GM13977 (cell line): ENCODE measurements at places on chromosomes 3 and 15.

DNA sequence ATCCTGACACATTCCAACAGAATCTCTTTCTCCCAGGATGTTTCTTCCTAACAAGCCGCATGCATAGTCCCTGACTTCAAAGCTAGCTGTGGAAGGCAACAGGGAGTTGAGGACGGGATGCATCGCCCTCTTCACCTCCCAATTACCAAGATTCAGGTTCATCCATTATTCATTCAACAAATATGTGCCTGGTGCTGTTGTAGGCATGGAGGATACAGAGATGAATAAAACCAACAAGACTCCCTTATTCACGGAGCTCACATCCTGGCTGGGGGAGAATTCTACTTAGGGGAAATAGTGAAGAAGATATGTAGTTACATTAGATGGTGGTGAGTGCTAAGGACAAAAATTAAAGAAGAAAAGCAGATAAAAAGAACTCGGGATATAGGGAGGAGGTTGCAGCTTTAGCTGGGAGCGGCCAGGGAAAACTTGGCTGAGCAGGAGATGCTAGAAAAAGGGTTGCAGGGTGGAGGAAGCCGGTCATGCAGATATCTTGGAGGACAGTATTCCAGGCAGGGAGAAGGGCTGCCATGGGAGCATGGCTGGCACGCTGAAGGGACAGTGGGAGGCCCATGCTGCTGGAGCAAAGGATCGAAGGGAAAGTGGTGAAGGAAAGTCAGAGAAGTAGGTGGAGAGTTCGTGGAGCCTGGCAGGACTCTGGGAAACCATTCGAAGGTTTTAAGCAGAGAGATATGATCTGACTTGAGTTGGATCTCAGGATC, 5.0 kb downstream of the ITGB5 start:
- no peak for DNase-seq

- DNase-seq: no peak
Observed at GRCh38 chr3:87288446-87288845, 12.1 kb upstream of the POU1F1 start.

- no peak for DNase-seq
Observed at GRCh38 chr3:28982906-28983305, 298.0 kb upstream of the RBMS3 start.

DNA sequence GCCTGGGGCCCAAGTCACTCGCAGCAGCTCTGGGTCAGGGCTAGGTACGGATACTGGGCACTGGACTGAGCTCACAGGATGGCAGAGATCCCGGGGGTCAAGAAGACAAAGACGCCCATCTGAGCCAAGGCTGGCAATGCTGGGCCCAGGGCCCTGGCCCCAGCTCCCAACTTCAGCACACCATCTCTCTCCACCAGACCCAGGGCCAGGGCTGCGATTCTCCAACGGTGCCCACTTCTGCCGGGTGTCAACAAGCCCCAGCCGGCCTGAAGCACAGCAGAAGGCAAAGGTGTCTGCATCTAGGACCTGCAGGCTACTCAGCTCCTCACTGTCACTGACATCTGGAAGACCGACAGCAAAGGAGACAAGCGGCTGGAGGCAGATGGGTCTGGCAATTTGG, 8.6 kb downstream of the WDR73 start:
- no peak for DNase-seq

GRCh38 chr3:474828-475227, 278.3 kb downstream of the CHL1 start:
- no peak for DNase-seq

- DNase-seq: no peak
Observed at GRCh38 chr15:87986776-87987175, 269.8 kb downstream of the NTRK3 start.

DNA sequence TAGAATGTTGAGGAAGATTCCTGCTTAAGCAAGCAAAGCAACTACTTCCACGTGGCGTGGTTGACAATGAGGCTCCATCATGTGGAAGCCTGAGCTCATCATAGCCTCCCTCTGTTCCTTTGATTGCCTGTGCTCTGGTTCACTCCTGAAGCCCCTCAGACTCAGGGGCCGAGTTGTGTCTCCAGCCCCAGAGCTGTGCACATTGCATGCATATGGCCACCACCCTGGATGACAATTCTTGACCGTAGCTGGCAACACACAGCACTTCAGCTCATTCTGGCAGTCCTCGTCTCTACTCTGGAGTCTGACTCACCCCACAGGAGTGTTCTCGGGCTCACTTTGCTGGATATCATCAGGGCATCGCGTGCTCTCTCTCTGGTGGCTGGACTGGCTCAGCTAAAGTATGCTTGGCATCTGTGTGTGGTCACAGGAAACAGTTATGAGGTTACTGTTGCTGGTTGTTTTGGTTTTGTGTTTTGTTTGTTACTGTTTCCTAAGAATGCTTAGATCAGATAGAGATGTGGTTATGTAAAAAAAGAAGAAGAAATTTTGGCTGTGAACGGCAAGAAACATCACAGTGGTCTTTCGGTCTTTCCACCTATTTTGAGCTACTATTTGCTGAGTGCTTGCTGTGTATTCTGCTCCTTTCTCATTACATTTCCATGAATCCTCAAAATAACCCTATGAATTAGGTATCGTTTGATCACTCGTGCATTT, 41.6 kb upstream of the MRPS22 start:
- no peak for DNase-seq
